Activated CD4-positive, alpha-beta T cell treated with anti-CD3 and anti-CD28 coated beads for 1 hour (primary cell): ENCODE measurements at places on chromosomes 16 and 17.

DNA sequence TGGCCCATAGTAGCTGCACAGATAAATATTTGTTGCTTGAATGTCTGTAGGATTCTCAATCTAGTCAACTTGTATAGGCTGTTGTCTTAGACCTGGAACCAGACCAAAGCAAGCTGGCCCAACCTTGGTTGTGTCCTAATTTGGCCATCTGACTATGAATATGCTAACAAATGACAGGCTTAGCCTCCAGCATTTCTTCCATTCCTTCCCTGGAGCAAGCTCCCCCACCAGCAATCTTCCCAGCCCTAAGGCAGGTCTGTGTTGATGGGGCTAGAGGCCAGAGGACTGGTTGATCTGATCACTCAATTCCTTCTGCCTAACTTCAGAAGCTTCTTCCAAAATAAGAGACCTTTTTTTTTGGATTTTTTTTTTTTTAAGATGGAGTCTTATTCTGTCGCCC is 9.4 kb upstream of the PHOSPHO1 start:
- DNase-seq = no peak

- DNase-seq = no peak
These were observed 94.2 kb downstream of the MAP2K4 start for GRCh38 chr17:12114686-12115418.

DNA sequence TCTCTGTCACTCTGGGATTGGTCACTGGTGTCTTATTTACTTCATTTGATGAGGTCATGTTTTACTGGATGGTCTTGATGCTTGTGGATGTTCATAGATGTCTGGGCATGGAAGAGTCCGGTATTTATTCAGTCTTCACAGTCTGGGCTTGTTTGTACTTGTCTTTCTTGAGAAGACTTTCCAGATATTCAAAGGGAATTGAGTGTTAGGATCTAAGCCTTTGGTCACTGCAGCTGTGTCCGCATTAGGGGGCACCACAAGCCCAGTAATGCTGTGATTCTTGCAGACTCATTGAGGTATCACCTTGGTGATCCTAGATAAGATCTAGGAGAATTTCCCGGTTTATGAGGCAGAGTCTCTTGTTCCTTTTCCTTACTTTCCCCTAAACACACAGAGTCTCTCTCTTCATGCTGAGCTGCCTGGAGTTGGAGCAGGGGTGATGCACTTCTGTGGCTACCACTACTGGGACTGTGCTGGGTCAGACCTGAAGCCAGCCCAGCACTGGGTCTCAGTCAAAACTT is 214.7 kb downstream of the SPECC1 start:
- DNase-seq = no peak

DNA sequence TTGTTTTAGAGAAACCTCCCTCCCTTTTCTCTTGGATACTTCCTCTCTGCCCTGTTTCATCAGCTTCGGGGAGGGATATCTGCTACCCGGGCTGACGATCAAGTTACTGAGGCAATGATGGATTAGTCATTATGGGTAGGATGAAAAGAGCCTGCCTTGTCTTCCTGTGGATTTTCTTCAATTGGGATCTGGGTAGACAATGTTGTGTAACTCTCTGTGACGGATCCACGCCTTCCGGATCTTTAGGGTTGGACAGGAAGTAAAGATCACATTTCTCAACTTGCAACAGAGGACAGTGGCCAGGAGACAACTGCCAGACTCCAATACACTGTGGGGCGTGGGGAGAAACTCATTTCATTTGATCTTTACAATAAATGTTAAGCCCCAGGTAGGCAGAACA is 11.3 kb upstream of the CHST6 start:
- DNase-seq = no peak

- no peak for DNase-seq
These were observed 61.5 kb upstream of the BCAR1 start for GRCh38 chr16:75312875-75313274.

DNA sequence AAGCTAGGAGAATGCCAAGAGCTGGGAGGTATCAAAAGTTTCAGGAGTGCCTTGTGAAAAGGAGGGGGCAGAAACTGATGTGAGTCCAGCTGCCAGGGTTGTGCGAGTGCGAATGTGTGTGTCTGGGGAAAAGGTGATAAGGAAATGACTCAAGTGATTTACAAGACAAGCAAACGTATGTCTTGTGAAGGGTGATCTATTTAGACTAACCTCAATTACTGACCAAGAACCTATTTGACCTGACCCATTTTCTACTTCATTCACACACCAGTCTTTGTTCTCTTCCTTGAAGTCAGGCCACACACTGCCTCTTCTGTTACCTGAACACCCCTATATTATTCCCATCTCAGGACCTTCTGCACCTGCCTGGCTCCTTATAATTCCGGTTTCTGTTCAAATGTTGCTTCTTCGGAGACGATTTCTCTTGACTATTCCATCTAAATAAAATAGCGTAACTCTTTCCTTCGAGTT is 1.0 kb downstream of the GDE1 start:
- DNase-seq = no peak

DNA sequence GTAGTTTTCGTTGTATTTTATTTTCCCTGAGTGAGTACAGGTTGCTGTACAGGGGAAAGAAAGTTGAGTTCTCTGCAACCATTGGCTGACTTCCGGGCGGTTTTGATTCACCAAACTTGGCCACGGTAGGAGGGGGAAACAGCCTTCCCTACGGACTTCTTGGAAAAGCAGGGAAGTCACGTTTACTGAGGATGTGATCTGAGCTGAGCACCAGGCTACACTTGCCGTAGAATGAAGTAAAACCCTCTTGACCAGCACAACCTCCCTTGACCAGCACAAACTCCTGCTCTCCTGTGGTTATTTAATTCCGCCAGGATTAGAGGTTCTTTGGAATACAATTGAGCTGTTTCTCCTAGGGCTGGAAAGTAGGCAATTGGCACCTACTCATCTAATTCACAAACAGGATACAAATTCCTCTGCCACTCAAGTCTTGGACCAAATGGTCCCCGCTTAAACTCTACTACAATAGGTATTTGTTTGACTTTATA is 242.0 kb upstream of the RBFOX1 start:
- no peak for DNase-seq

DNA sequence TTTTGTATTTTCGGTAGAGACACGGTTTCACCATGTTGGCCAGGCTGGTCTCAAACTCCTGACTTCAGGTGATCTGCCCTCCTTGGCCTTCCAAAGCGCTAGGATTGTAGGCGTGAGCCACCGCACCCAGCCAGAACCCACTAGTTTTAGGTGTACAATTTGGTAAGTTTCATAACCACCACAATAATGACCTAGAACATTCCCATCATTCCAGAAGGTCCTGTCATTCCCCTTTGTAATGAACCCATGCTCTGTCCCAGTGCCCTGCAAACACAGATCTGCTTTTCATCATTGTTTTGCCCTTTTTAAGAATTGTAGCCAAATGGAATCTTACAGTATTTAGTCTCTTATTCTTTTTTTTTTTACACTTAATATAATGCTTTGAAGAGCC is 35.6 kb upstream of the IRF8 start:
- DNase-seq = no peak

GRCh38 chr16:89956505-89957215 is 8.1 kb downstream of the DEF8 start:
- no peak for DNase-seq

DNA sequence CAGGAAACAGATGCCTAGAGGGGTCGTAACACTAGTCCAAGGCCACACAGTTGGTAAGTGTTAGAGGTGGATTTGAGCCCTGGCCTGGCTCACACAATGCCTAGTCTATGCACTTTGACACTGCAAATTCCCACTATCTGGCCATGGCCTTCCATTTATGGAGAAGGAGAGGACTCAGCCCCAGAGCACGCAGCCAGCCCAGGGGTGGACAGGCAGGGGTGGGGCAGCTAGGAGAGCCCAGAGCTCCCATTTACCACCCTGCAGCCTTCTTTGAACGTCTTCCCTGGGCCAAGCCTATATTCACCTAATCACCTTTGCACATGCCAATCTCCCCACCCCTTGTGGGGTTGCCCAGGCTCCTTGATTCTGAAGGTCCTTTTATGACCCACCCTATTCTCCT is 81.2 kb downstream of the DYNLRB2 start:
- no peak for DNase-seq

DNA sequence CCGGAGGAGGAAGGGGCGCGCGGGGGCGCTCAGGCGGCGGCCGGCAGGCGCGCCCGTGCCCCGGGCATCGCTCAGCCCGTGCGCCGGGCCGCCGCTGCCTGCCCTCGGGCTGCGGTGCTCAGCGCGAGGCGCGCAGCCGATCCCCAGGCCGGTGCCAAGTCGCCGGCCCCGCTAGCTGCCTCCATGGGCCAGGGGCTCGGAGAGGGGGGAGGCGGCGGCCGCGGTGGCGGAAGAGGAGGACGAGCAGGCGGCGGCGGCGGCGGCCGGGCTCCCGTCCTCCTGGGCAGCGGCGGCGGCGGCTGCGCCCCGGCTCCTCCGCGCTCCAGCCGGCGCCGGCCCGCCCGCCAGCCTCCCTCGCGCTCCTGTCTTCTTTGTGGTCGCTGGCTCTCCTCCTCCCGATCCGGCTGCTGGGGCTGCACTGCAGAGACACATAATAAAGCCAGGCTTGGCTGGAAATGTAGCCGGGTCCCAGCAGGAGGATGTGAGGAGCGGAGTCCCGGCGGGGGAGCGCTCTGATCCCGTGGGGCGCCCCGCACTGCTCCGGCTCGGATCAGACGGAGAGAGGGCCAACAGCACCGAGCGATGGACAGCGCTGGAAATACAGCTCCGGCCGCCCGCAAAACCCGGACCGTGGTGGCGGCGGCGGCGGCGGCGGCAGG is 889 bp upstream of the ZNF423 start:
- no peak for DNase-seq

- no peak for DNase-seq
These were observed 39.7 kb upstream of the GHDC start for GRCh38 chr17:42233994-42234393.

- no peak for DNase-seq
These were observed 4.6 kb downstream of the ITGA2B start for GRCh38 chr17:44384823-44385286.

DNA sequence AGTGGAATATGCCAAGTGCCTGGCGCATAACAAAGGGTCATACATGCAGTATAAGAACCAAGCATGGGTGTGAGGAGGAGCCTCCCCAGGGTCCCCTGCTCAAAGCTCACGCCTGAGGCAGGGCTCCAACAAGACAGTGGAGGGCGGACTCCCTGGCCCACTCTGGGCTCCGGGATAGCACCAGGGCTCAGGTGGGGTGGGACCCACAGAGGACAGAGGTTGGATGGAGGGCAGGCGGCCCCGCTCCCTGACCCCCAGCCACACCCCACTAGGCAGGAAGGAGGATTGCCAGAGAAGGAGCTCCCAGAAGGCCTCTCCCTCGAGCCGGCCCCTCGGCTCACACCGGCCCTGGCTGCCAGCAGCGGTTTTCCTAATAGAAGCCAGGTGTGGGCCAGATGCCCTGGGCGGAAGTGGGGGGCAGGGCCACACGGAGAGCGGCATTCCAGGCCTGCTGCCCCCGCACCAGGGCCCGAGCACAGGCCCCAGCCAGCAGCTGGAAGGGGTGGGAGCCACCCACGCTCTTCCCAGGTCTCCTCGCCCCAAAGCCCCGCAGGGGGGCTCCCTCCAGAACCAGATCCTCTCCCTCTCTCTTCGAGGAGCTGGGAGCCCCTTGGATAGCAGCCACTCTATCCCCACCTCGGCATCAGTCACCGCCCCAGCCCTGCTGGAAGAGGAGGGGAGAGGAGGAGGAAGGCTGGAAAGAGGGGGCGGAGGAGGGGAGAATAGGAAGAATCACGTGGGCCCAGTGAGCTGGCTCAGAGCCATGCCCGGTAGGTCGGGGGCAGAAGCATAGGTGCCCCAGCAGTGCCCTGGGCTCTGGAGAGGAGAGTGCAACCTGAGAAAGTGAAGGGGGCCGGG is 21.0 kb downstream of the VASN start:
- DNase-seq = no peak

GRCh38 chr17:2755891-2756724 is 6.7 kb upstream of the CCDC92B start:
- DNase-seq = no peak

DNA sequence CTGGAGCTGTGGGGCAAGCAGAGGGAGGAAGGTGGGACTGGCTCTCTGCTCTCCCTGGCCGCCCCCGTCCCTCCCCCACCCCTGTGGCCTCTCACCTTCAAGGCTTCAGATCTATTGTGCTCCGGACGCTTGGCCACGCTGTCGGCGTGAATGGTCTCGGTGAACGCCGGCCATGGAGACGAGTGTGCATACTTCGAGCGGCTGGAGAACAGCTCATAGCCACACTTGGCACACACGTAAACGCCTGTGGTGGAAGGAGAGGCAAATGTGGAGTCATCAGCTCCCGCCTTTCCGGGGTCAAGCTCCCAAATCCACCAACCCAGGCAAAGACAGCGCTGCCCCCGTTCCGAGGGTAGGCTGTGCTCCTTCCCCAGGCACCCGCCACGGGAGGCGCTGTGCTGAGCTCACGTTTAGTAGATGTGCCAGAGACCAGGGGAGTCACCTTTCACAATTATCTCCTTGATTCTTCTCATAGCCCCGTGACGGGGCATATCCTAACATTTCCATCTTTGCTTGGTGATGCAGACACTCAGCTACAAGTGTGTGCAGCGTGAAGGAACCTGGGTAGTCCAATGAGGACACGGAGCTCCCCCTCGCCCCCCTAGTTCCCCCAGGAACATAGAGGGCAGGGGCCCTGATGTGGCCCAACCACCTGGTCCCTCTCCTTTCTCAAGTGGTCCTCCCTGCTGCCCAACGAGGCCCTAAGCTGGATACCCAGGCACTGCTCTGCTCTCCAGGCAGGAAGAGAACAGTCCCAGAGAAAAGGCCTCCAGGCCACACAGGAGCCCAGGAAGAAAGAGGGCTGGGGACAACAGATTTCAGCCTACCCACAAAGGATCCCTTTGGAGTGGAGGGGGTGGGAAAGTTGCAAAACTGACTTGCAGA is 1.6 kb downstream of the MSRB1 start:
- DNase-seq = no peak

DNA sequence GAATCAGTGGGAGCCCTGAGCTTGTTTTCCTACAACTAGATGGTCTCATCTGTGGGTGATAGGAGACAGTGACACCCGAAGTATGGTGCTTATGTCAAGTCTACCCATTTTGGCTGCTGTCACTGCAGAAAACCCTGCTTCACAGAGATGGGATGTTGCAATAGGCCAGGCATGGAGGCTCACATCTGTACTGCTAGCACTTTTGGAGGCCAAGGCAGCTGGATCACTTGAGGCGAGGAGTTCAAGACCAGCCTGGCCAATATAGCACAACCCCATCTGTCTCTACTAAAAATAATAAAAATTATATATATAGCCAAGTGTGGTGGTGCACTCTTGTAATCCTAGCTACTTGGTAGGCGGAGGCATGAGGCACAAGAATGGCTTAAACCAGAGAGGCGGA is 2.3 kb upstream of the HERPUD1 start:
- no peak for DNase-seq

- no peak for DNase-seq
These were observed 191.9 kb upstream of the MPHOSPH6 start for GRCh38 chr16:82361885-82362284.

DNA sequence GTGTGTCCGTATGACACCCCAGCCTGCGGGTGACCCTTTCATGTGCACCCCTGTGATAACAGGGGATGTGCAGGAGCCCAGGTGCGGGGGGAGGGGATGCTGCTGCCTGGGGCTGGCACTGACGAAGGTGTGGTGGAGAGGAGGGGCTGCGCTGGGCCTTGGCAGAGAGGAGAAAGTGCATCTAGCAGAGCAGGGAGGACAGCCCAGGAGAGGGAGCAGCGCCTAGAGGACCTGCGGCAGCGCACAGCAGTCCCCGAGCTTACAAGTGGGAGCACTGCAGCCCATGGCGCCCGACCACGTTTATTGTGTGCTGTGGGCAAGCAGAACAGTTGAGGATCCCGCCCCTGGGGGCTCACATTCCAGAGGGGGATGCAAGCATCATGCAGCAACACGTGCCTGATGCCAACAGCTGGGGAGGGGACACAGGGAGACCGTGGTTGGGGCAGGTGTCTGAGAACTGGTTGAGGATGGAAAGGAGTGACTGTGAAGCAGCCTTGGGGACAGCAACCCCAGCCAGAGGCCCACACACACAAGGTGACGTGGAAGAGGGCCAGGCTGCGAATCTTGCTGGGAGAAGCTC is 10.9 kb upstream of the SLC7A5 start:
- no peak for DNase-seq
